ENCODE measurements at places on chromosomes 3 and 15. TPM values are rescaled to one million over a fixed set of nuclear protein-coding genes. Genes with fewer than 3 reads are reported as not detected.

DNA sequence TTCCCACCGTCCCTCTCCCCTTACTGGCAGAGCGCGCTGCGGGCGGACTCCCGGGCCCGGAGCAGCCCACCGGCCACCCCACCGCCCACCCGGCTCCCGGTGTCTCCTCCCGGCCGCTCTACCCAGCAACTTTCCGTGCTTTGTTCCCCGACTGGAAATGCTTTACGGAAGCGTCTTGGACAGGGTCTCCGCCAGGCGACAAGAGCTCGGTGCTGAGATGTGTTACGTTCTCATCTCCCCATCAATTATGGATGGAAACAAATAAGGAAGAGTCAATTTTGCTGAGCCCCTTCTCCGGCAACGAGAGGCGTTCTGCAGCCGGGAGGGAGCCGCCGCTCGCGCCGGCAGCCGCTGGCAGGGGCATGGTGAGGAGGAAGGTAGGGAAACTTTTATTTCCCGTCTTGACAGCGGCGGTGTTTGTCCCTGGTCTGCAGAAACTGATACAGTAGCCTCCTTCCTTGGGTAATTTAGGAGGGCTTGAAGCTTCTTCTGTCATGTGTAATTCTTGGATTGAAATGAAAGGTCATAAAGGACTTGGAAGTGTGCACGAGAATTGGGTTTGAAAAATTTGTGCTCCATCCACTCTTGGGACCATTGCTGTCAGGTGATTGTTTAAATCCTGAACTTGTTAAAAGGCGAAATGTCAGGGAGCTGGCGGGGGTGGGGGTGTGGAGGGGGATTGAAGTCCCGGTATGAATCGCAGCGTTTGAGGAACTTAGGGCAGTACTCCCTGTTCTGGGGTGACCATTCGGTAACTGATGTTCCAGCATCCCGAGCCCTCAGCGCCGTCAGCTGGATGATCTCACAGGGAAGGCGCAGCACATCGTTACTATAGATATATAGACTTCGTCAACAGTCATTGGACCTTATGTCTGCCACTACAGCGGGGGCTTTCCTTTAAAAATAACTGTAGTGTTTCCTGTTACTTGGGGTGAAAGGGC is 1.5 kb downstream of the SEMA6D start:
- no peaks in the 10 kb centered on the region for H3K36me3 ChIP-seq
- H3K4me1 ChIP-seq: peaks cover 48% of the 10 kb centered on the region
- peak overlapping the region; percentile 69 for H3K4me3 ChIP-seq
- DNase-seq: no peak
- H3K27ac ChIP-seq: peak overlapping the region; percentile 85

DNA sequence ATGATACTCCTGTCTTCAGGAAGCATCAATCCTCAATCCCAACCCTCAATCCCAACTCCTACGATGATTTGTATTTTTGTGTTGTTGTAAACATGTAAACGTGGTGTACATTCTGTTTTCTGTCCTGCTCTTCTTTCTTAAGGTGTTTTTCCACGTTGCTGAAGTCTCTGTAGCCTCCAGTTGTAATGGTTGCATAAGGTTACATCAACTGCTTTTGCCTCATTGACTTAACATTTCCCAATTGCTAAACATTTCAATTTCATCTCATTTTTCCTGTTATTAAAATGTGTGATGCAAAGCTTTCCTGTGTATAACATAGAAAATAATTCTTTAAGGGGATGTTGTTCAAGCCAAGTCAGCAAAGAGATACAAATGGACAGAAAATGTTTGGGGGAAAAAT is 33.4 kb downstream of the HRH1 start:
- H3K4me3 ChIP-seq: no peak overlapping the region
- H3K27ac ChIP-seq: no peak overlapping the region
- H3K4me1 ChIP-seq: peaks cover 39% of the 10 kb centered on the region
- no peaks in the 10 kb centered on the region for H3K36me3 ChIP-seq

ROBO2 gene
- 11.0 TPM for total RNA-seq

- no peak overlapping the region for H3K27ac ChIP-seq
- H3K27me3 ChIP-seq: no peaks in the 10 kb centered on the region
- no peak for DNase-seq
- no peak overlapping the region for H3K4me3 ChIP-seq
Observed at GRCh38 chr15:60819860-60820259, 340.9 kb upstream of the ICE2 start.

- H3K36me3 ChIP-seq: peaks cover 76% of the 10 kb centered on the region
- H3K4me3 ChIP-seq: no peak overlapping the region
- no peaks in the 10 kb centered on the region for H3K27me3 ChIP-seq
- no peak for DNase-seq
Observed at GRCh38 chr15:41819455-41820050, 8.3 kb upstream of the JMJD7 start.

DNA sequence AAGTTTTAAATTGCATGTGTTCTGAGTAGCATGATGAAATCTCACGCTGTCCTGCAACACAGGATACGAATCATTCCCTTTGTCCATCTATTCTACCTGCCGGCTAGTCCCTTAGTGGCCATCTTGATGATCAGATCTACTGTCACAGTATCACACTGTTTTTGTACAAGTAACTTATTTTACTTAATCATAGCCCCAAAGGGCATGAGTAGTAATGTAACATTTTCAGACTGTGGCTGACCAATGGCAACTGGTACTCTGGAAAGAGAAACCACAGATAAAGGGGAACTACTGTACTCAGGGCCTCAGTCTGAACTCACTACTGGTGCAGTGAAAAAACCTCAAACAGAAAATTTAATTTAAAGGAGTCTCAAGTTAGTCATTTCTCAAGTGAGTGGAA is 127.3 kb upstream of the MRPL3 start:
- no peak overlapping the region for H3K27ac ChIP-seq
- no peaks in the 10 kb centered on the region for H3K4me1 ChIP-seq
- no peak overlapping the region for H3K4me3 ChIP-seq
- DNase-seq: no peak

DNA sequence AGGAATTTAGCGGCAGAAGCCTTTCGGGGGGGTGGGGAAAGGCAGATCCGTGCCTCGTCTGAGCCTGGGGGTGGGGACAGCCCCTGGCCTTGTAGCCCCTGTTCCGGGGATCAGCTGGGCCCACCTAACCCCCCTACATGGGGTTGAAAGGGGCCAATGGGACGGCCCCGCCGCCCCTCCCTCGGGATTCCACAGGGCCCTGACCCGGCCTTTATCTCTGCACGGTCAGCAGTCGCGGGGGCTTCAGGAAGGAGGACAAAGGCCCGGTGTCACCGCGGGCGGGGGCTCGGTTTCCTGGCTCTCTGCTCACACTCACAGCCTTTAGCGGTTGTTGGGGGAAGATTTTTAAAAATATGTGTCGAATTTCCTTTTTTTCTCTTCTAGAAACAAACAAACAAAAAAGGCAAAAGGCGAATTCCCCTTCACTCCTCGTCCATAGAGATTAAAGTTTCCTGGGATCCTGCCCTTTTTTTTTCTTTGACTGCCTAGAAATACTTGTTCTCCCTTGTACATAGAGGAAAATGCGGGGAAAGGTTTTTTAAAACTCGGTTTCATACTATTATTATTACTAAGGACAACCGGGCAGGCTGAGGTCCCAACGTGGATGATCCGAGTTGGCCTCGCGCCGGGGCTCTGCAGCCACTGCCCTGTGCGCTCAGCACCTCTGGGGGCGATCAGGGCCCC is 7.9 kb downstream of the FOXL2 start:
- H3K4me3 ChIP-seq: no peak overlapping the region
- peaks cover 34% of the 10 kb centered on the region for H3K4me1 ChIP-seq
- no peaks in the 10 kb centered on the region for H3K36me3 ChIP-seq

GRCh38 chr3:170090601-170090981 is 52.8 kb downstream of the GPR160 start:
- no peaks in the 10 kb centered on the region for H3K4me1 ChIP-seq
- H3K4me3 ChIP-seq: no peak overlapping the region
- no peaks in the 10 kb centered on the region for H3K27me3 ChIP-seq
- H3K27ac ChIP-seq: no peak overlapping the region
- peaks cover 3% of the 10 kb centered on the region for H3K36me3 ChIP-seq

DNA sequence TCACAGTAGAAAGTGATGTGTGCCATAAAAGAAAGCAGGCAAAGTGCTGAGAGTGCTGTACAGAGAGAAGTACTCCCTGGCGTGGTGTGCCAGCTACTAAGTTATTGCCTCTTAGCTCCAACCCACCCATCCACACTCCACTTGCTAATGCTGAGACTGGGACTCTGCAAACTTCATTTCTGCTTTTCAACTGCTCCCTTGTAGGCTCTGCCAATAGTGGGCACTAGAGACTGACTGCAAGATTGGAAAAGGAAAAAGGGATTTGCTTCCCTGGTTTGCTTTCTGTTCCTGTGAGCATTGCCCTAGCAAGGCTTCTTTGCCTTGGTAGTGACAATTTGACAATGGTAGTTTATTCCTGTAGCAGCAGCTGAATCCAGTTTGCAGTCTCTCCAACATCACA is 56.5 kb upstream of the TMEM108 start:
- H3K27me3 ChIP-seq: no peaks in the 10 kb centered on the region
- H3K4me1 ChIP-seq: no peaks in the 10 kb centered on the region
- no peaks in the 10 kb centered on the region for H3K36me3 ChIP-seq
- DNase-seq: no peak
- no peak overlapping the region for H3K27ac ChIP-seq
- H3K4me3 ChIP-seq: no peak overlapping the region

- H3K27ac ChIP-seq: no peak overlapping the region
- H3K27me3 ChIP-seq: no peaks in the 10 kb centered on the region
Observed at GRCh38 chr3:117927825-117928224, 1106.8 kb downstream of the IGSF11 start.

GRCh38 chr3:196706327-196706726 is 5.7 kb downstream of the CEP19 start:
- no peak overlapping the region for H3K4me3 ChIP-seq
- DNase-seq: no peak
- H3K27me3 ChIP-seq: no peaks in the 10 kb centered on the region
- no peaks in the 10 kb centered on the region for H3K36me3 ChIP-seq
- peaks cover 4% of the 10 kb centered on the region for H3K4me1 ChIP-seq
- no peak overlapping the region for H3K27ac ChIP-seq

PIAS1 gene
- total RNA-seq: 88.1 TPM

- no peaks in the 10 kb centered on the region for H3K36me3 ChIP-seq
- no peak overlapping the region for H3K4me3 ChIP-seq
Observed at GRCh38 chr3:58352626-58353025, 19.9 kb downstream of the PXK start.

Data from vagina (tissue), 2 donors.